Umbilical cord (tissue), 2 donors: ENCODE measurements at places on chromosomes 2 and 18.

- no peak for DNase-seq
Measured at GRCh38 chr2:43460611-43461365, 135.1 kb downstream of the THADA start.

DNA sequence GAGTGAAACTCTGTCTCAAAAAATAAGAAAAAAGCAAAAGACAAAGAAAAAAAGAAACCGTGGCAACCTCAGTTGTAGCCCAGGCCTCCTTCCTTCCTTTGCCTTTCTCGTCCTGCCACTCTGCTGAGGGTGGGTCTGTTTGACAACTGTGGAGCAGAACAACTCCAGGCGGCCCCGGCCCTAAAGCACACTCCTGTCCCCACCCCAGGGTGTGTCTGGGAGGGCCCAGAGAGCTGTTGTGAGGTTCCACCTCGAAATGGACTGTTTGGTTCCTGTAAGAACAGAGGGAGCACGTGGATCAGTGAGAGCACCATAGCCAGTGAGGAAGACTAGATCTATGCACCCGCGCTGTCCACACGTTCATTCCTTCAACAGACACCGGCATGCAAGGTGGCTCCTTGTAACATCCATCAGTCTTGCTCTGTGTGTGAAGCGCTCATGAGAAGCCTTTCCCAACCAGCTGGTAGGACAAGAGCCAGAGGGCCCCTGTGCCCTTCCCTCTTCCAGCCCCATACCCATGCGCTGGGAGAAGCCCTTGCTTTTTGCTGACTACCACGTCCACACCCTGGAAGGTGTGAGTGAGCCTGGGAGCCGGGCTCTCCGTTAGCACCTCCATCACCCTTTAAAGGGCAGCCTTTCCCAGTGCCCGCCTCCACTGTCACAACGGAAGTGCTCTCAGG is 61.6 kb downstream of the SOWAHC start:
- DNase-seq = no peak

DNA sequence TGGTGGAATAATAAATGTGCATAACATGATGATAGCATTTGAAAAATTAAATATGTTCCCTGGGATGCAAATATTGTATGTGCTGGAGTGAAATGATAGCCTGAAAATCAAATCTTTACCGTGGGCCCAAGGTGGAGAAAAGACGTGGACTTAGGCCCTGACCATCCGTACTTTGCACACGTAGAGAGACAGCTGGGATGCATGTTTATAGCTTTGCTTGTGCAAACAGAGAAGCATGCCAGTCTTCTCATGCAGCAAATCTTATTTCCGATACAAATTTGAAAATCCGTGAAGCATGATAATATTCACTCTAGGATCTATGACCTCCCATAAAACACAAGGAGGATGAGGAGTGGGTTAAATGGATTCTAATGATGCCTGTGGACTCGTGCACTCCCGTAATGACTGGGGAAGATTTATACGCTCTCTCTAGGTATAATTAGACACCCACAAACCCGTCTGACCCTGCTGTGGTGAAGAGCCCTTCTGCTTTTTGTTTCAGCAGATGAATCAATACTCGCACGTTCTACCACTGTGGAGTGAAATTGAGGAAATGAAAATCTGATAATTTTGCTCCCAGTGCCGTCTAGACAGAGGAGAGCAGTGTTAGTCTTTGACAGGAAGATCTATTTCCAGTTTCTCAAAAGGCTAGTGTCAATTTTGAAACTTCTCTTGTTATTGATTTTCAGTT is 810.3 kb upstream of the SALL3 start:
- DNase-seq = no peak

DNA sequence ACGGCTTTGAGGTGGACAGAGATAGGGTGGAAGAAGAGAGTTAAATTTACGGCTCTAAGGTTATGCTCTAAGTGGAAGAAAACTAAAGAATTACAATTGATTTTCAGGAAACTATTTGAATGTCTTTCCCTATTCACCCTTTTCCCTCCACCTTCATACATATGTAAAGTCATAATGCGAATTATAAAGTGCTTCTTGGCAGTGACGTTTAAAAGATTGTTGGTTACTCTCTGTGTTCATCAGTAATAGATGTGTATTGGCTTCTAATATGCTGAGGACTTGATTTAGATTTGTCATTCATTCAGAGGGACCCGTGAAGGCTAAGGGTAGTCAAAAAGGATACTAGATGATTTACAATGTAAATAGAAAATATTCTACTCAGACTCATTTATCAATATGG is 63.9 kb downstream of the ARHGAP28 start:
- no peak for DNase-seq

DNA sequence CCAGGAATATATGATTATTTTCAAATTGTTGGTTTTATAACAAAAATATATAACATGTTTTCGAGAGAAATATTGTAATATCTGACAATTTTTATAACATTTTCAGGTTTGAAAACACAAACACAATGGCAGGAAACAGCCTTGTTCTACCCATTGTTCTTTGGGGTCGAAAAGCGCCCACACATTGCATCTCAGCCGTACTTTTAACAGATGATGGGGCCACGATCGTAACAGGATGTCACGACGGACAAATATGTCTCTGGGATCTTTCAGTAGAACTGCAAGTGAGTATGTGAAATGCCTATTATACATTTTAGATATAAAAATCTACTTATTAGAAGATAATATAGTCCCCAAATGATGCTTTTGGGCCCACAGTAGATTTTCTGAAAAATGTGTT is 21.2 kb downstream of the WDR7 start:
- no peak for DNase-seq

DNA sequence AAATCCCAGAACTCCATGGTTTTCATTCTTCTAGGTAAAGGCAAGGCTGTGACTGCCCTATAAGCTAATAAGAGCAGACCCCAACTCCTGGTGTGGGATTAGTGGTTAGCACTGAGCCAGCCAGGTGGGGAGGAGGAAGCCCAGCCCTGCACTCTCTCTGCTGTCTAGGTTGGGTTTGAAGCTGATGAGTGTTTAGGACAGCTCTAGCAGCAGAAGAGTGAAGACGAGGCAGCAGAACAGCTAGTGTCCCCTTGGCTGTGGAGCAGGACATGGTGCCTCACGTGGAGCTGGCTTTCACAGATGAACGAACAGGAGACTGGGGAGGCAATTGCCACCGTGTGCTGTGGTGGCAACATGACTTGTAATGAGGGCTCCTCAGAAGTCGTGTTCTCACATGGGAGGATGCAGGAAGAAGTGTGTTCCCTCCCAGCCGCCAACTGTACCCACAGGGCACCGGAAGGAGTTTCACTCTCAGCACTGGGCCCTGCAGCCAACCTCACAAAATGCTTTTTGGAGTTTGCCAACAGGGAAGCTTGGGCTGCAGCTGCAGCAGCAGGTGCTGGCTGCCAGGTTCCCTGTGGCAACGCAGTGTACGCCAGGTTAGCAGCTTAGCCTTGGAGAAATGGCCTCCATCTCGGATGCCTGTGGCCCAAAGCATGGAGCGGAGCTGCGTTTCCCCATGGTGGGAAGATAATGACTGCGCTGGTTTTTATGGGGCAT is 328.2 kb downstream of the SETBP1 start:
- no peak for DNase-seq

DNA sequence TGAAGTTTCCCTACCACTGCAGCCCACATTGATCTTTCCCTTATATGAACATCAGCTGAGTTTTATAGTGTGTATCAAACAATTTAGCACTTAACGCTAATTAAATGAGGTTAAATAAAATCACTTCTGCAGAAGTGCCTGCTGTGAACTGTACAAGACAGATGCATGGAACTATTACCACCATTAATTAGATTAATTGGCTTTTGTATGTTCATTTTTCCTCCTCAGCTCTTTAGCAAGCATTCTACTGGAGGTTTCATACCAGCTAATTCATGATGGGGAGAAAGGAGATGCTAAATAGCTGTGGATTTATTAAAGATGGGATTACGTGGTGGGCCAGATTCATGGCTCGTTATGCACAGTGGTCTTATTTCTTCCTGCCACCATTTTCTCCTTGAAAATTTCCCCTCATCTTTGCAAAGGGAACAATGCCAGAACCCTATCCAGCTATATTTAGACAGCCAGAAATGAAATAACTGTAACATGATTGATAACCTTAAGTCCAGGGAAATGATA is 96.7 kb downstream of the CNTNAP5 start:
- DNase-seq = no peak

GRCh38 chr2:241571821-241572620 is 13.5 kb downstream of the BOK start:
- DNase-seq = no peak

DNA sequence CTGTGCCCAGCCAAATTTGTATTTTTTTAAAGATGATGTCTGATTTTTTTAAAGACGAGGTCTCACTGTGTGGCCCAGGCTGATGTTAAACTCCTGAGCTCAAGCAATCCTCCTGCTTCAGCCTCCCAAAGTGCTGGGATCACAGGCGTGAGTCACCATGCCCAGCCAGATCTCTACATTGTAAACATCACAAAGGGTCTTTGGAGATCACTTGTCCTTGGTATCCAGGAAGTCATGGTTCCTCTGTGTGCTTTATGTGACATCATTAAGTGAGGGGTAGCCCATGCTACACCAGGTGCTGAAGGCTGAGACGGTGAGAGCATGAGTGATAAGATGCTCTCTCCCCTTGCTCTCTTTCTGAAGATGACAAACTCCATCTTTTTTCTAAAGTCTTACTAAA is 7.0 kb upstream of the NUP35 start:
- DNase-seq = no peak

- DNase-seq = no peak
Measured at GRCh38 chr2:105919191-105919811, 174.6 kb downstream of the NCK2 start.

- no peak for DNase-seq
Measured at GRCh38 chr2:43851011-43851980, 12.5 kb downstream of the ABCG8 start.
